T-cell (primary cell): ENCODE measurements at places on chromosomes 6 and 20. TPM values are rescaled to one million over a fixed set of nuclear protein-coding genes. Genes with fewer than 3 reads are reported as not detected.

The LY6G6C gene
- not detected for total RNA-seq

The GABRR2 gene
- 0.73 TPM for total RNA-seq

DNA sequence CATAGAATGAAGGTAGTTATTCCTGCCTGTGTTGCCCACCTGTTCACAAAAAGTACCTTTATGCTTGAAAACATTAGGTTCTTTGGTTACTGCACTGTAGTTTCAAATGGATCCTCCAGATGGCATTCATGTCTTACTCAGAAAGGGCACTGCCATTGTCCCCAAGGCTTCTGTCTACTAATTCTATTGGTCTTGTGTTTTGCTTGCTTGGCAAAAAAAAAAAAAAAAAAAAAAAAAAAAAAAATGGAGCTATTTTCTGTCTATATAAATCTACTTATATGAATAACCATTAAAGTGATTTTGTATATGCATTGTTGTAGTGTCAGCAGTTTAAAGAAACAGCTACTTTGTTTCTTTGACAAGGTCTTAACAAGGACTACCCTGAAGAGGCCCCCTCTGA is 12.7 kb upstream of the EFHC1 start:
- DNase-seq = no peak

- no peak for DNase-seq
These were observed 94.8 kb upstream of the PTPRT start for GRCh38 chr20:43284486-43284885.

DNA sequence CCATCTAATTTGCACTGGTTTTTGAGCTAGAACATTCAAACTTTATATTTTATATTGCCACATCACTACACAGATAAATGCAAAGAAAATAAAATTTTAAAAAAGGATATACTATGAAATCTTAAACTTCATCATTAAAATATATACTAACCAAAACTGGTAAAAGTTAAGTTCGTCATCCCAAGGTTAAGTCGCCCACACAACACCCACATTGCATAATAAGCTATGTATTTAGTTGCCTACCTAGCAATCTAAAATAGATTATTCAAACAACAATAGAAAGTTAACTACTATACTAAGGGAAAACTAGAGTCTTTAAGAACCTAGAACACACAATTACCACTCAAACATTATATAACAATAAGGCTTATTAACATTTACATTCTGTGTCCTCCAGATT is 24.5 kb downstream of the PDE10A start:
- DNase-seq = no peak

DNA sequence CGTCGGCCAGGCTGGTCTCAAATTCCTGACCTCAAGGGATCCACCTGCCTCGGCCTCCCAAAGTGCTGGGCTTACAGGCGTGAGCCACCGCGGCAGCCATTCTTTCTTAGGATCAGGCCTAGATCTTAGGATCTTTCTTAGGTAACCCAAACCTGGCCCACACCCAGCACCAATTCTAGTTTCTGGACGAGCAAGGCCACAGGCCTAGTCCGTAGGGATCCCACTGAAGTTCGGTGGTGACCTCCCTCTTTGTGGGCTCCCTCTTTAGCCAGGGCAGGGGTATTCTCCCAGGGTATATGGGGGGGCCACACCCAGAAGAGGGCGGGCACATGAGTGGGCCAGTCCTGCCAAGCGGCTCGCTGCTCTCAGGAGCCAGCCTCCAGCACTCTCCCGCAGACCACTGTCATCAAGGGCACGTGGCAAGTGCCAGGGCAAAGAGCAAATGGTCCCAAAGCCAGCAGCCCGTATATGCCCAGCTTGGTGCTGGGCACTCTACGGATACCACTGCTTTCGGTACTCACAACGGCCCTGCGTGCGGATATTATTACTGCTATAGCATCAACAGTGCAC is 6.5 kb downstream of the PXDC1 start:
- DNase-seq = no peak

DNA sequence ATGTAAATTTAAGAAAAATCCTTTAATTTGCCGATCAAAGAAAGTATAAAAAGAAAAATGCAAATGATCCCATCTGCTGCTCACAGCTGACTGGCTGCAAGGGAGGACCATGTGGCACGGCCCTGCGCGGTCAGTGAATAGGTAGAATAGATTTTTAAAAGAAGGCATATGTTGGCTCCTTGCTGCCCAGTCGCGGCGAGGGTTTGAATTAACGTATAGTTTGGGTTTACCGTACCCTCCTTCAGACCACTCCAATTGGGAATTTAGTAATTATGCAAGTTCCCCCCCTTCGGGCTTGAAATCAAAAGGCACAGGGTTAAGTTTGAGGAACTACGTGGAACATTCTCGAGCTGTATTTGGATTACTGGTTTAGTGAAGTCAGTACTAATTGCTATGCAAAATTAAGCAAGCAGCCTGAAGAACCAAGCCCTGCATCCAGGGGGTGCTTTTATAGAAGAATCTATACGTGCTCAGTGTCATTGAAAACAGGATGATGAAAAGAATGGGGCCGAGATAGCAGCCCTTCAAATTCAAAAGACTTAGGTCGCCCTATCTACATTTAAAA is 1.1 kb upstream of the BEND3 start:
- DNase-seq = no peak

DNA sequence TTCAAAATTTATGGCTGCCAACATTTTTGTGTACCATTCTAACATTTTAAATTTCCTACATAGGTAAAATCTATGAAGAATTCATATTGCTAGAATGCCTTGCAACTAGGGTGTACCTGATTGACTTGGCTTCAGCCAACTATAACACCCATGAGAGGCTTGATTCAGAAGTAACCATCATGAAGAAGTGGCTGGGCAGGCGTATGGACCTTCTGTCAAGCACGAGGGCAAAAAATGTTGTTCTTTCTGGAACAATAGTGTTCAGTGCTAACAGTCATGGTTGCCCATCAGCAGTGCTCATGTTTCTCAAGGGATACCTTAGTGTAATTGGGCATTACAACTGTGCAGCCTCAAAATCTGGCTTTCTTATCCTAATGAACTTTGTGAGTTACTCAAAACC is 42.9 kb downstream of the ID4 start:
- no peak for DNase-seq

GRCh38 chr6:40392589-40392988 is 194.6 kb downstream of the LRFN2 start:
- no peak for DNase-seq

DNA sequence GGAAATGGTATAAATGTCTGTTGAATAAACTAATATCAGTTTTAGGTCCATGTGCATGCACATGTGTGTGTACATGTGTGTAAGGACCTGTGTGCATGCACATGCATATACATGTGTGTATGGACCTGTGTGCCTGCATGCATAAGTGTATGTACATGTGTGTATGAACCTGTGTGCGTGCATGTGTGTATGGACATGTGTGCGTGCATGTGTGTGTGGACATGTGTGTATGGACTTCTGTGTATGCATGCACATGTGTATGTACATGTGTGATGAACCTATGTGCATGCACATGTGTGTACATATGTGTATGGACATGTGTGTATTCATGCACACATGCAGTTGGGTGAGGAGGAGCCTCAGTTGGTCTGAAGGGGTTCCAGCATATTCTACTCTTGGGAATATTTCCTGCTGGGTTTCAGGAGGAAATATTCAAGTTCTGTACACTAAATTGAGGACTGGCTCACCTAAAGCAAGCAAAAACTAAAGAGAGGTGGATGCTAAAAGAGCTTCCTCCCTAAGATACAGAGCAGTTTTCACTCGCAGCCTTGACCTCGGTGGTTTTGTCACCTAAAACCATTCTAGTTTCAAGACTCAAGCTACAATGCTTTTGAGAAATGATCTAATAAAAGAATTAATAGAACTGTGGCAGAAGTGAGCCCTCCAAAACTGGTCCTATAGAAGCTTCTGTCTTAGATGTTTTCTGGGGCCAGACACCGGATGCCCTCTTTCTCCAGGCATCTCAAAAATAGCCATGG is 742.8 kb downstream of the MAFB start:
- no peak for DNase-seq
